ENCODE measurements at places on chromosomes 11 and 22.

DNA sequence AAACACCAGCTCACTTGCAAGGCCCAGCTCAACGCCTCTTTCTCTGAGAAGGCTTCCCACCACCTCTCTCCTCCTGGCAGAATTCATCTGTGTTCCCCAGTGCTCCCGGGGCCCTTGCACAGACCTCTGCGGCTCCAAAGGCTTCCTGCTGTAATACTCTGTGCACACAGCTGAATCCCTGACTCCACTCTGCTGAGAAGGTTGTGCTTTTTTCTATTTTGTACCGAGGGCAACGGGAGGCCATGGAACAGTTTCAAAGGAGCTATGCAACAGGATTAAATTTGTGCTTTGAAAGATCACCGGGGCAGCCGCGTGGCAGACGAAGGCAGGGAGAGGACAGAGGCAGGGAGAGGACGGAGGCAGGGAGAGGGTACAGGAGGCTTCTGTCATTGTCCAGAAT is 49.2 kb upstream of the SYT7 start:
- DNase-seq, result no peak

DNA sequence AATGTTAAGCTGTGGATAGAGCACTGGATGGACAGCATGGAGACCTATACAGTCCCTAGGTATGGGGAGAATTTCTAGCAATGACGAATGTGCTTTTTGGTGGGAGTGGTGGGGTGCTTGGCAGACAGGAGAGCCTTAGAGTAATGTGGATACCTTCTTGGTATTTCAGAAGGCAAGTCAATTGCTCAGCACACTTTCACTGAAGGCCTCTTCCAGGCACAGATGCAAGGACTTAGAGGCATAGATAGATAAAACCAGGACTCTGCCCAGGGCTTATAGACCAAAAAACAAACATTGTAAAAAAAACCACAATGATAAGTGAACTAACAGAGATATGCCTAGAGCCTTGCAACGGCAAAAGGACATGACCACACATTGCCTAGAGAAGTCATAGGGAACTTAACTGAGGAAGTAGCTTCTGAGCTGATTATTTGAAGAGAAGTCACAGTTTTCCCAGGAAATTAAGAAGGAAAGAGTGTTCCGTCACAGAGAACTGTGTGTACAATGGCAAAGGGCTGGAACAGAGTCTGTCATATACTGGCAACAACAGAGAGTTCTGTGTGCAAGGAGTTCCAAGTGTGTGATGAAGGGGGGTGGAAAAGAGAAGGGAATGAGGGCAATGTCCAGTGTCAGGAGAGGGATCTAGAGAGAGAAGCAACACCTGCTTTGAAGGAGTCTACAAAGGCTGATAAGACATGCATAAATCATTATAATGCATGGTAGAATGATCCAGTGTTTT is 65.9 kb upstream of the PICALM start:
- no peak for DNase-seq

DNA sequence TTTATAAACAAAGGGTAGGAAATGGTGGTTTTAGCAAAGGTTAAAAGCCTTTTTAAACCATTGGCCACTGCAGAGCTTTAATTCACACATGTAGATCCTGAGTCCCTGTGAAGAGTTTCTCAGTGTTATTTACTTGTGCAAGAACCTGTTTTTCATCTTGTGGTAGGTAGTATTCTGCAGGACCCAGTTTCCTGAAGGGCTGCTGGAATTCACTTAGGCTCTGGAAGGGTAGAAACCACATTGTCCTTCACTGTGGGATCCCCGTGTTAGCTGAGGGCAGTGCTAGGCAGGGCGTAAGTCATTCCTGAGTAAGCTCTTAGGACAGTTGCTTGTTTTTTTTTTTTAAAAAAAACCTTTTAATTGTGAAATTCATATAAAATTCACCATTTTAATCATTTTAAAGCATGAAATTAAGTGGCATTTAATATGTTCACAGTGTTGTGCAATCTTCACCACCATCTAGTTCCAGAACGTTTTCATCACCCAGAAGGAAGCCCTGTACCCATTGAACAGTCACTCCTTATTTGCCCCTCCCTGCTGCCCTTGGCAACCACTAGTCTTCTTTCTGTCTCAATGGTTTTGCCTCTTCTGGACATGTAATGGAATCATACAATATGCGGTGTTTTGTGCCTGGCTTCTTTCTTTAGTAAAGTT is 77.7 kb downstream of the C22orf31 start:
- no peak for DNase-seq

GRCh38 chr22:46029574-46030200 is 52.7 kb upstream of the WNT7B start:
- DNase-seq, result no peak

DNA sequence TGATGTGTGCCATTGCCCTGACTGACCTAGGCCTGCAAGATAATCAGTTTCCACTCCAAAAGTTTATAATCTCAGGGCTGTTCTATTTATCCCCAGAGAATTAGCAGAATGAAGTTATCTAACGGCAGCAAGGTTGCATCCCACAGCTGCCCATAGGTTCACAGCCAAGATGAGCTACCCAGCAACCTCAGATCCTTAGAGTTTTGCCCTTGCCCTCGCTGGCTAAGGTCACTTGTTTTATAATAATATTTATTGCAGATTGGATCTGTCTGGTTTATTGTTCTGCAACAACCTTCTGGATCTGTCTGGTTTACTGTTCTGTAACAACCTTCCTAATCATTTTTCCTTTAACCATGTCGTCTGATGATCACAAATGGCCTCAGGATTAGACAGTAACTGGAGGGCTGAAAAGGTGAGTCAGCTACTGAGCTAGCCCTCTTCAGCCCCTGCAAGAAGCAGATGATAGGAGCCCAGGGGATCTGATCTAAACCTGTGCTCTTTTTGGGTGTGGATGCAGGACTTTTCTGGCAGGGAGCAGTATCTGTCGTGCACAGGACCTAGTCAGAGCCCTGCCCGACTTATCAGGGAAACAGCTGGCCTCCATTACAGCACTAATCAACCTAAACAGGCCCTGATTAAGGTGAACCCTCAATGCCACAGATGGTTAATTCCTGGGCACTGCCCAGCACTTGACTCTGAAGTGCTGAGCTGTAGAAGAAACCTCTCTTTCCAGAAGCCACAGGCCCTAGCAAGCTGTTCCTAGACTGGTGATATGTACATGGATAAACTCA is 642.9 kb upstream of the KIRREL3 start:
- no peak for DNase-seq

GRCh38 chr22:18970176-18970947 is 34.3 kb upstream of the PRODH start:
- DNase-seq, result peak; percentile 19

DNA sequence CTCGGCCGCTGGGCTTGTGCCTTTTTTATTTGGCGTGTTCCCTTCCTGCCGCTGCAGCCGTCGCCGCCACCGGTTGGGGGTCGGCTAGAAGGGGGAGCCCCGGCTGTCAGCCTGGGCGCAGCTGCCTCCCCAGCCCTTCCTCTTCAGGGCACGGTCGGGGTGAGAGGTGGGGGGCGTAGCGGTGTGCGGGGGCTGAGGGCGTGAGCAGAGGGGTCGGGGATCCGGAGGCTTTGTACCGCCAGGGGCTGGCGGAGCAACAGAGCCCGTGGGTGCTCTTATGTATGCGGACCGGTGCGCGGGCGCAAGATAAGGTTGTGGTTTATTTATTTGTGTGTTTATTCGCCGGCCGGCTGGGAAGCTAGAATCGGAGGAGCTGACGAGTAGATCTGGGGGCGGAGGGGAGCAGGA is 477 bp downstream of the ZBTB16 start:
- DNase-seq, result no peak

DNA sequence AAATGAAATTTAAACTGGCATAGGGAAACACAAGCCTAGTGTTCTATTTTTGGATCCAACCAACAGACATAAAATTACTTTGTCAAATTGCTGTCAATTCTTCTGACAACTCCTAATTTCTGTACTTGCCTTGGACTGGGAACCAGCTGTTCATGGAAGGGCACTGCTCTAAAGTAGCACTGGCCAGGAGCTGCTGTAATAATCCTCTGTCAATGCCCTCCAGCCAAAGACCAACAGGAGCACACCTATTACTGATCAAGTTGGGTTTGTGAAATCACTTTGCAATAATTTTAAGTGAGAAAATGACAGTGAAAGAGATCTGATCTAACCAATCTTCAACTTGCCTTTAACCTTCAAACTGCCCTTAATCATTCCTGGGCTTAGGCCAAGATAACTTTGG is 18.9 kb upstream of the TMEM123 start:
- DNase-seq, result no peak

DNA sequence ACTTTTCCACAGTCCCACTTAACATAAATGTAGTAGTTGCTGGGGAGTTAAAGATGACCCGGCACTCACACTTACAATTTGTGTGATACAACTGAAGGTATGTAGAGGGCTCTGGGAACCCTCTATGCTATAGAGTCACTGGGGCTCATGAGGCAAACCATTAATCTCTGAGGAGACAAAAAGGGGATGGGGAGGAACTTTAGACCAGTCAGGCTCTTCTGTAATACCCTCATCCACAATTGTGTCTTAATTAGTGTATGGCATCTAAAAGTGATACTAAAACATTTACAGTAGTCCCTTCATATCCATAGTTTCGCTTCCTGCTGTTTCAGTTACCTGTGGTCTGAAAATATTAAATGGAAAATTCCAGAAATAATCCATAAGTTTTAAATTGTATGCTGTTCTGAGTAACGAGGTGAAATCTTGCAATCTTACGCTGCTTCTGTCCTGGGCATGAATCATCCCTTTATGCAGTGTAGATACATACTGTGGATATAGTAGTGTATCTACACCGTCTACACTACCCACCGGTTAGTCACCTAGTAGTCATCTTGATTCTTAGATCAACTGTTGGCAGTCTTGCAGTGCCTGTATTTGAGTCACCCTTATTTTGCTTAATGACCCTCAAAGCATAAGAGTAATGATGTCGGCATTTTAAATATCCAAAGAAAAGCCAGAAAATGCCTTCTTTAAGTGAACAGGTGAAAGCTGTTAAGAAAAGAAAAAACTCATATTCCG is 12.2 kb downstream of the CBL start:
- DNase-seq, result peak; percentile 98

DNA sequence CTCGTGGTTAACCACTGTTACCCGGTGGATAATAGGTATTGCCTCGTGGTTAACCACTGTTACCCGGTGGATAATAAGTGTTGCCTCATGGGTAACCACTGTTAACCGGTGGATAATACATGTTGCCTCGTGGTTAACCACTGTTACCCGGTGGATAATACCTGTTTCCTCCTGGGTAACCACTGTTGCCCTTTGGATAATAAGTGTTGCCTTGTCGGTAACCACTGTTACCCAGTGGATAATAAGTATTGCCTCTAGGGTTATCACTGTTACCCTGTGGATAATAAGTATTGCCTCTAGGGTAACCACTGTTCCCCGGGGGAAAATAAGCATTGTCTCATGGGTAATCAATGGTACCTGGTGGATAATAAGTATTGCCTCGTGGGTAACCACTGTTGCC is 15.0 kb upstream of the NXPE4 start:
- DNase-seq, result no peak

DNA sequence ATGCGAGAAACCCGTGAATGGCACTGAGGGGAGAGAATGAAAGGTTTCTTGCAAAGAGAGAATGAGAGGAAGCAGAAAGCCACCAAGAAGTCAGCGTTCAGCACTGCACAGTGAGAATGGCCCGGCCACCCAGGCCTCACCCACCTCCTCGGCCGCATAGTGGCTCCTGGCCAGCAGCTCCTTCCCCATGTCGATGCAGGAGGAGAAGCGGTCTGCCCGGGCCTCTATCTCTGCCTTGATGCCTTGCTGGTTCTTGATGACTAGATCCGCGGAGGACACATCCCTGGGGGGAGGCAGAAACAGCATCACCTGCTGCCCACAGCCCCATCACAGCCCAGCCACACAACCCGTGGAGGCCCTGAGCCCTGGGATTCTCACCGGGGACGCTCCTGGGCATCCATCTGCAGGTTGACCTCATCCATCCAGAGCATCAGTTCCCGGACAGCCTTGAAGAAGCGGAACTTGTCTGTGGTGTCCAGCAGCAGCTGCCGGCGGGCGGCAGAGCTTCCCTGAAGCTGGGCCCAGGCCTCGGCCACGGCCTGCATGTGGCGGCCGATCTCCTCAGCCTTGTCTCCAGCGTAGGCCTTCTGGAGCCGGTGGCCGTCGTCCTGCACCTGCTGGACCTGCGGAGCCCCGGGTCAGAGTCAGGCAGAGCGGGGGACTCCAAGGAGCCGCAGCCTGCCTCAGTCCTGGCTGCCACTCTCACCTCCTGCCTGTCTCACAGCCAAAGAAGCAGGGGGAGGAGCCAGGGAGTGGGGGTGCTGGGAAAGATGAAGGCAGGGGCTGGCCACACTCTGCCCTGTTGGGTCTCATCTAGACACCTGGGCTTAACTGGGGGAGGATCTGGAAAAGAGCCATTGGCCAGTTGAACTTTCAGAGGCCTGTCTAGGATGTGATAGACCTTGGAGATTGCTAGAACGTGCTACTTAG is 12.2 kb upstream of the RBM4B start:
- no peak for DNase-seq

All from fibroblast of skin of right biceps (primary cell).